ENCODE measurements at places on chromosomes 1 and 21.
A peak's percentile ranks its signal among the peaks of the same experiment; 100 is the strongest.

- peak; percentile 75 for DNase-seq
These were observed 460.6 kb downstream of the DSCAM start for GRCh38 chr21:40386294-40386911.

DNA sequence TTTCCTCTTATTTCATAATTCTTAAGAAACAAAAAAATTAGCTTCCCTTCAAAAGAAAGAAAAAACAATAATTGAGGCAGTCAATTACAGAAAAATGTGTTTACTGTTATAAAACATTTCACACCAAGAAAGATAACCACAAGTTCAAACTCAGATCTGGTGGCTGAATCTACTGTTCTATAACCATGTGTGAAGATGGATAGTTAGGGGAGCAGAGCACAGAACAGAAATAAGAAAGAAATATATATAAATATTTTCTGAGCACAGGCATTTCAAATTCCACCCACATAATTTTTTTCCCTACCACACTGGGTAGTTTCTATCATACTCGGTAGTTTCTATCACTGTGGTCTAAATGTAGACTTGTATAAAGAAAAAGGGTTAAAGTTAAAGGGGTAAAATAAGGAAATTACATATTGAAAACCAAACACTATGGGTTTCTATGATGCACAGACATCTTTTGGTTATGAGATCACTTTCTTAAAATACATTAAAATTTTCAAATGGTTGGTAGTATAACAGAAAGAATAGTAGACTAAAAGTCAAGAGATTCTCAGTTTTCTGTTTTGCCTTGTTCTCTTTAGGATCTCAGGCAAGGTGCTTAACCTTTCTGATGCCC, 10.8 kb downstream of the LYST start:
- no peak for DNase-seq

- DNase-seq: no peak
These were observed 13.9 kb downstream of the ARID4B start for GRCh38 chr1:235313931-235314678.

GRCh38 chr1:215345766-215346165, 221.3 kb upstream of the KCTD3 start:
- no peak for DNase-seq

DNA sequence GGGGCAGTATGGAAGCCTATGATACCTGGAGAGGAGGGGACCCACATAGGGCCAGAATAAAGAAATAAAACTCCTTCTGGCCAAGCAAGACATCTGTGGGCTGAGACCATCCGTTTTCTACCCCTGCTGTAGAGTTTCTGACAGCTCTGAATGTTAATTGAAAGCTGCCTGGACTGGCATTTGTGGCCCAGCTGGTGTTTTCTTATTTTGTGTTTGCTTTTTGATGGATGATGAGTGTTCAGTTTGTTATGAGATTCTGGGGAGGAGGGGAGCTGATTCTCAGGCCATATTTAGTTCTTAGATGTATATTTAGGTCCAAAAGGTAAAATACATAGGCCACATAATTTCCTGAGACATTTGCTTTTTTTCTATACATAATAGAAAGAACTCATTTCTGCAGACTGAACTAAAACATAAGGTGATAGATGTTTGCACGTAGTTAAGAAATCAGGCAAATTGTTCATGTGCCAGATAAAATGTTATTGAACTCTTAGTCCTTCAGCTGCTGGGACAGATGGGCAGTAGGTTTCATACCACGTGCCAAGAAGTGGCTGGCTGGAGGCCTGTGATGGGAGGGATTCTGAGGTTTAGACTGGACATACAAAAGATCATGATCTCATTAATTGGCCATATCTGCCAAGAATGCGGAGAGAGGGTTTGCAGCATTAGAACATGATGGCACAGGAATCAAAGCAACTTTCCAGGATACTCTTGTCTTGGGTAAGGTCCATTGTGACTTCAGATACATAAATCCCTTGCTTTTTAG, 54.1 kb downstream of the DSCAM start:
- no peak for DNase-seq

- peak; percentile 73 for DNase-seq
These were observed 21.8 kb downstream of the TENT5C start for GRCh38 chr1:117627546-117628130.

- no peak for DNase-seq
These were observed 601 bp downstream of the FAM131C start for GRCh38 chr1:16072616-16073484.

DNA sequence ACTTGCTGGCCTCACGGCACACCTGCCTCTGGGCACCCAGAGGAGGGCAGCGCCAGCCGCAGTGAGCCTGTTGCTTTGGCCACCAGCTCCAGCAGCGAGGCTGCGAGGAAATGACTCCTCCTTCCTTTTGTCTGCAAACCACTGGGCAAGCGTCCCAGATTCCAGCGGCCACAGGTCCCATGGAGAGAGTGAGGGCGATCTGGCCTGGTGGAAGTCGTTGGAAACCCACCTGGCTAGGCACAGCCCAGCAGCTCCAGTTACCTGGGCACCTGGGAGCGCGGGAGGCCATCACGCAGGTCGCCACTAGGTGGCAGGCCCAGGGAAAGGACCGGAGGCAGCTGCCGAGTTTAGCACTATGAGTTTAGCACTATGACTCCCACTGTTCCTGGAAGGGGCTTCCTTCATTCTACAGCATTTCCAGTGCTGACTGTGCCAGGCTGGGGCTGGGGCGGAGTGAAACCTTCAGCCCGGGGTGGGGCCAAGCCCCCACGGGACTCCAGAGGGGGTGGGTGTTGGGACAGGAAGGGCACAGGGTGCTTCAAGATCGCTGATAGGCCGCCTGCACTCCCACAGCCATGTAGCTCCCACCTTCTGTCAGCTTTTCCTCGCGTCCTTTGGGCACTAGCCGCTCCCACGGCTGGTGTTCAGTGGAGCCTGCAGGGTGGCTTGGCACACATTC, 1.1 kb upstream of the ESPN start:
- peak; percentile 74 for DNase-seq

GRCh38 chr1:65377496-65378246, 42.8 kb upstream of the LEPR start:
- DNase-seq: no peak

- DNase-seq: no peak
These were observed 185.1 kb downstream of the FGGY start for GRCh38 chr1:59481881-59482505.

GRCh38 chr1:239997515-239998311, 94.0 kb upstream of the FMN2 start:
- no peak for DNase-seq

DNA sequence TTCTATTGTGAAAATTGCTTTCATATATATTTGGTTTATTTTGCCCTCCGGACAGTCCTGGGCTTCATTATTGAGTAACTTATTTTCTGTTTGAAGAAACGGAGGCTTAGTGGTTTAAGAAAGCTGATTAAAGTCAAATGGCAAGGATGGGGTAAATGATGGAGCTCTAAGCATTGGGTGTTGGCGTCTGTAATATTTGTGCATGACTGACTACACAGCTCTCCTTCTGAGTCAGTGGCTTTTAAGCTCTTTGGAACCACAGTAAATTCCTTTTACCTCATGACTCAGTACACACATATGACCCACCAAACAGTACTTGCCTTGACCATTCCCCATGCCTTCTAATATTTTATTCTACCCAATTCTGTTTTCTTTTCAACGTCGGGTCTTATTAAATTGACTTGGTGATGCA, 21.0 kb downstream of the B3GALT5 start:
- DNase-seq: no peak

DNA sequence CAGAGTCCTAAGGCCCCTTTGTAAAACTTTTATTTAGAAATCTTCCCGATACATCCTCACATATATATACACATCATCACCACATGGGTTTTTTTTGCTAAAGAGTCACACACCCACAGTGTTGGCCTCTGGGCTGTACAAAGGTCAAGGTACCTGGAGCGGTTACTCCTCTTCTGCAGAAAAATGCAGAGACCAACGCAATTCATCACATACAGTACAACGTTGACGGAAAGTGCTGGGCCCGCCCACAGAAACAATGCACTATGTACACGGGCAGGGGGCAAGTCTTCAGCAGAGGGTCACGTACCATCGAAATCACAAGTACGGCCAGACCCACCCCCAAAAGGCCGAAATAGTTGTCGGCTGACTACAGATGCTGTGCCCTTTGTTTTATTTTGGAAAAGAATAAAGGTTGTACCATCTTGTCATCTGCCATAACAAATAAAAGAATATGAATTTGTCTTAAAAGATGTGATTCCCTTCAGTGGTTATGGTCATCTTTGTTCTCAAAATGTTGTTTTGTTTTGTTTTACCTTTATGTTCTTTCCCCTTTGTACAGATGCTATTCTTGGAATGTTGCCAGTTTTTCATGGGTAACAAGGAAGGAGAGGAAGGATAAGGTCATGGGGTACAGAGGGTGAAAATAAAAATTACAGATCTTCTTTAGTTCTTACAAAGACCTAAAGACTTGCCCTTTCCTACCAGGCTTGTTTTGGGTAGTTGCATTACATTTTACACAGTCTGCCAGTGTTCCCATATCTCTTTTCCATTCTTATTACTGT, 15.6 kb downstream of the TAL1 start:
- DNase-seq: no peak

DNA sequence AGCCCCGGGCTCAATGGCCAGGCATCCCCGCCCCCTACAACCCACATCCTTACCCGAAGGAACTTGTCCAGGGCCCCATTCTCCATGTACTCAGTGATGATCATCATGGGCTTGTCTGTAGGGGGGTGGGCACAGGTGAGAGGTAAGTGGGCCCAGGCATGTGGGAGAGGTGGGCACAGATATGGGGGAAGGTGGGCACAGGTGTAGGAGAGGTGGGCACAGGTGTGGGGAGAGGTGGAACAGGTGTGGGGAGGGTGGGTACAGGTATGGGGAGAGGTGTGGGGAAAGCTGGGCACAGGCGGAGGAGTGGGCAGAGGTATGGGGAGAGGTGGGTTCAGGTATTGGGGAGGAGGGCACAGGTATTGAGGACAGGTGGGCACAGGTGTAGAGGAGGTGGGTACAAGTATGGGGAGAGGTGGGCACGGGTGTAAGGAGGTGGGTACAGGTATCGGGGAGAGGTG, 23.5 kb downstream of the EPHA2 start:
- no peak for DNase-seq

DNA sequence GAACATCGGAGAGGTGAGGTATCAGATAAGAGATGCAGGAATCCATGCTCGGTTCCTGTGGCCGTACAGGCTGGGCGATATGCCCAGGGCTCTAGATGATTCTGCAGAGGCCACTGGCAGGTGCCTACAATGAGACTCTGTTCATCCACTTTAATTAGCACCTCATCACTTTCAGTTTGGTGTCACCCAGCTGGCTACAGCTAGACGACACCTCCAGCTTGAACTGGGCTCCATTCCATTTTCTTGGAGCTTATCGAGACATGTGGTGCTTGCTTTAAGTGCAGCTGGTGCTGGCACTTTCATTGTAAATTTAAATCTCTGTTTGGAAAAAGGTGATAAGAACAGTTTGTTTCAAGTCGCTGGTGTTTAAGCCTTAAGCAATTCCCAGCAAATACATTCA, 322.5 kb upstream of the ADGRL2 start:
- no peak for DNase-seq

DNA sequence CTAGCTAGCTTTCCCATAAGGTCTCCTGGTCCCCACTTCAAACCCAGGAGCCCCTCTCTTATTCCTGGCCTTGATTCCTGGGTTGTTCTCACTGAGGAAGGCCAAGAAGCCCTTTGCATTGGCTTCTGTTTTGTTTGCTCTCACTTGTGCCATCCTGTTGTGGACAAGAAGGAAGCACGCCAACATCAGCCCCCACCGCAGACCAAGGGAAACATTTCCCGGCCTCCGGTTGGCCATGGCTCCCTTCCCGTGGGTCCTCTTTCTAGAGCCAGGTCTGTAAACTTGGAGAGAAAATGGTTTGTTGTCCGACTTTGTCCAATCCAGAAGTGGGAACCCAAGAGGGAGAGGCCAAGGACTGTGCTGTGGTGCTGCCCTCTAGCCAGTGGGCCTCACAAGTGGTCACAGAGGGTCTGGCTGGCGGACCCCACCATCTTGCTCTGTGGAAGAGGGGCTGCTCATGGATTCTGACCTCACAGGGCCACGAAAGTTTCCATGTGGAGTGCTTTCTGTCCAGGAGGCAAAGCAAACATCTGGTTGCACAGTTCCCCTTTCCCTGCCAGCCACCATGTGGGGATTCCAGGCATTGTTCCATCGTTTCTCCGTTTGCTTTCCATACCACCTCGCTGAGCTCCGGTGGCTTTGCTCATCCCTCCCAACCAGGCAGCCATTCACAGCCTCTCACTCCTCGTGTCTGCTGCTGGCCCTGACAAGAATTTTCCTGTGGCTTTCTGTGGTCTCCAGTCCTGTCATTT, 18.9 kb upstream of the TENT5C start:
- no peak for DNase-seq

GRCh38 chr1:43277116-43277876, 7.5 kb downstream of the TMEM125 start:
- no peak for DNase-seq

DNA sequence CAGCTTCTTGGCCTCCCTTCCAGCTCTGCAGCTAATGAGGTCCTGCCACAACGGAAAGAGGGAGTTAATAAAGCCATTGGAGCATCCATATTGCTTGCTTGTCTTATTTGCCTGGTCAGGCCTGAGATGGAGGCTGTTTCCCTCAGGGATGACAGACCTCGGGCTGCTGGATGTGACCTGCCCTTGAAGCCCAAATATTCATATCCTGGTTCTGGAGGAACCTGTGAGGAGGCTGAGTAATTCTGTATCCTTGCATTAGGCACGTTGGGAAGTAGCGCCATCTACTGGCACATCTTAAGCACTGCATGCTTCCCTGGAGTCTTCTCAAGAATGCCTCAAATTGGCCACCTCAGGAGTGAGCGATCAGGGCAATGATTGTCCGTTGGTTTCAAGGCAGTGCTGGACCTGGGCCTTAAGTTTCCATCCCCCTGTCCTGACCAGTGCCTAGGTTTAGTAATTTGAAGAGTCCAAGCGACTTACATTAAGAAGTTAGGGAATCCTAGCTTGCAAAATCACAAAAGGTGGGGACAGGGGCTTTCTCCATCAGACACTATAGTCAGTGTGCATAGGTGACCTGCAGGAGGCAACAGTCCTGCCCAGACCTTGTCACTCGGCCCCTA, 13.8 kb upstream of the NASP start:
- DNase-seq: peak; percentile 80

- no peak for DNase-seq
These were observed 108.6 kb downstream of the OLFML2B start for GRCh38 chr1:161915051-161915503.

DNA sequence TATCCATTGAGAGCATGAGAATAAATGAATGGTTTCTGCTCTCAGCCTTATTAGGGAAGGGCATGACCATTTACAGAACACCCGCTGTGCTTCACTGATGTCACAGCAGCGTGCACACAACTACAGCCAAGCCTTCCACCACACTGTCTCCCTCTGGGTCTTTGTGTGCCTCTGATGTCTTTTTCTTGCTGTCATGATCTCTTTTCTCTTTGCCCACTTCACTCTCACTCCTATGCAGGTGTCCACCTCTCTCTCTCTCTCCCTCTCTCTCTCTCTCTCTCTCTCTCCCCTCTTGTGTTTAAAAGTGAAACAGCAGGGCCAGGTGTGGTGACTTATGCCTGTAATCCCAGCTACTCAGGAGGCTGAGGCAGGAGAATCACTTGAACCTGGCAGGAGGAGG, 232.5 kb upstream of the JUN start:
- no peak for DNase-seq

Data from OCI-M1 (cell line).